Activated CD8-positive, alpha-beta memory T cell treated with anti-CD3 and anti-CD28 coated beads for 1 hour (primary cell): ENCODE measurements at places on chromosomes 2 and 18.

DNA sequence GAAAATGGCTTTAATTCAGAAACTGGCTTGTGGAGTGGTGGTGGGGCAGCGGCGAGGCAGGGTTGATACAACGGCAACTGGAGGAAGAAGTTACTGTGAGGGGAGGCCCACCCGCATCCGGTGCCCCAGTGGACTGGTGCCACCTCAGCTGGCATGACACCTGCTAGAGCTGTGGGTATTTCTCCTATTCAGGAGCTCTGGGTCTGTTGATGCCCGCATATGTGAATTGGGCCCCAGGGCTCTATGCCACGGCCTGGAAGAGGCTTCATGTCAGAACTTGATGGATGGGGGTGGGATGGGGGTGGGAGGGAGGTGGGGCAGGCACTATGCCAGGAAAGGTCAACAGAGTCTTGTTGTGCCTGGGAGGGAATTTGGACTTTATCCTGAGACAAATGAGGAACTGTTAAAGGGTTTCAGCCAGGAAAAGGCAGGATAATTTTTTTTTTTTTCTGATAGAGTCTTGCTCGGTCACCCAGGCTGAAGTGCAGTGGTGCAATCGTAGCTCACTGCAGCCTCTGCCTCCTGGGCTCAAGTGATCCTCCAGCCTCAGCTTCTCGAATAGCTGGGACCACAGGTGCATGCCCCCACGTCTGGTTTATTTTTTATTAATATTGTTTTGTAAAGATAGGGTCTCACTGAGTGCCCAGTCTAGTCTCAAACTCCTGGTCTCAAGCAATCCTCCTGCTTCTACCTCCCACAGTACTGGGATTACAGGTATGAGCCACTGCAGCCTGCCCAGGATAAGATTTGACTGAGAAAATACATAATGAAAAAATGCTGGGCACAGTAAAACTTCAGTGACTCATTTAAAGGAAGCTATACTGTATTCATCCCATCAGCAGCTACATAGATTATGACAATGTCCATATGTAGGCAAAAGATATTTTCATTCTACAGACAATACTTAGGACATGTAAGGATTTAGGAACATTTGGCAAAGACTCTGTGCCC lies 52.6 kb downstream of the SH2D6 start:
- no peak for DNase-seq

DNA sequence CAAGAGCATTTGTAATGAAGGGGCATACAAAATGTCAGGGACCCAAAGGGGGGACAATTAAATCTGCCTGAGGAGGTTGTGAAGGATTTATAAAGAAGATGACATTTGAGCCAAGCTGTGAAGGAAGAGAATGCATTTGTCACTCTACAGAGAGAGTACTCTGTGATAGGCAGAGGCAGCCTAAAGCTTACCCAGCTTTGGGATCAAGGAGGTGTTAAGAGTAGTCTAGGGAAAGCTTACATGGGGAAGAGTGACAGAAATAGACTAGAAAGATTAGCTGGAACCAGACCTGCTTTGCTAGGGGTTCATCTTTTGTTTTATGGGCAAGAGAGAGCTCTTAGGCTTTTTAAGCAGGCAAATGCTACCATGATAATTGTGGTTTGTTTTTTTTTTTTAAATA lies 169.1 kb upstream of the CYP26B1 start:
- DNase-seq: no peak

DNA sequence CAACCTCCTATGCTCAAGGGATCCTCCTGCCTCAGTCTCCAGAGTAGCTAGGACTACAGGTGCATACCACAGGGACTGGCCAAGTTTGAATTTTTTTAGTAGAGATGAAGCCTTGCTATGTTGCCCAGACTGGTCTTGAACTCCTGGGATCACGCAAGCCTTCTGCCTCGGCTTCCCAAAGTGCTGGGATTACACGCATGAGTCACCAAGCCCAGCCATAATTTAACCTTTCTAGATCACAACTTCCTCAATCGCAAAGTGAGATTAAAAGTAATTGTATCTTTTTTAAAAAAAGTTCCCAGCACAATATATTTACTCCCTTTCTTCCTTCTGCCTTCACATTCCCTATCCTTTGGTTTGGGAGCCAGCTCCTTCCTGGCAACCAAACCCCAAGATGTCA lies 5.8 kb upstream of the PPP1CB start:
- DNase-seq: no peak

- no peak for DNase-seq
Observed at GRCh38 chr2:203802342-203803052, 65.1 kb upstream of the CTLA4 start.

DNA sequence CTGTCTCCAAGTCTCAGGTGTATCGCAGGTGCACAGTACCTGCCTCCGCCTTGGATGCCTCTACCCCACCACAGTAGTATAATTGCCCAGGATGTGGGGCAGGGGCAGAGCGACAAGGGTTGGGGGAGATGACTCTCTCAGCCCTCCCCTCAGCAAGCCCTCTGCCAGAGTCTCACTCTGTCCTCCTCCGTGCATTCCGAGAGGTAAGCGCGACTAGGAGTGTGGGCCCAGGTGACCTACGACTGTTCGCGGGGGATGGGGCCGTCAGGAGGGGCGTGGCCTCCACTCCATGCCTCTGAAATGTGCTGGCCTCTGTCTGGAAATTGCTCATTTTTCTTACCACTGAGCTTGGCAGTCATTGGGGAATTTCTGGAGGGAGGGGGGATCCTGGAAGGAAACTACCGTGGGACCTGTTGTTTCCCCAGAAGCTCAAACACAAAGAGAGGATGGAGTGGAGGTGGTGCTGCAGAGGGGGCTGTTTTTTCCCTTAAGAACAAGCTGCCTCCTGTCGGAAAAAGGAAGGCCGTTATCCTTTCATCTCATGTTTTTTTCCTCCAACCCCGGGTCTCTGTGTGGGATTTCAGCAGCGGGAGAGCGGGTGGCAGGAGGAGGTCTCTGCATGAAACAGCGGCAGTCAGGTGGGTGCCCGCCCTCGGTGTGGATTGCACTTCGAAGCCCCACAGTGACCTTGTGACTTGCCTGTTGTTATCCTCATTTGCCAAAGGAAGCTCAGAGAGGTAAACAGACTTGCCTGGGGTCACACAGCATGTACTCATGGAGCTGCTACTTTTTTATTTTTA lies 13.0 kb upstream of the RALB start:
- no peak for DNase-seq

DNA sequence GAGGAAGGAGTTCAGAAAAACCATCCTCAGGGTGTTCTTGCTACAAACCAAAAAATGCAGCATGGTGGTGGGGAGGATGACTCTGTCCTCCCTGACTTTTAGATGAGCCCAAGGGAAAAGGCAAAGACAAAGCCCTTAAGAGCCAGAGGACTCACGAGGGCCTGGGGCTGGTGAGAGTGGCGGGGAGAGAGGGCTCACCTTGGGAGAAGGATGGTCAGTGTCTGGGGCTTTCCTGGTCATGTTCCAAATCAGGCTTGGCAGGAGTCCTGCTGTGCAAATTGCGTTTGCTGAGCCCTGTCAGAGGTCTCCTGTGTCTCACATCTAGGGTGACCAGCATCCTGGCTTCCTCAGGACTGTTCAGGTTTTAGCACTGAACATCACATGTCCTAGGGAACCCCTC lies 4.7 kb downstream of the UGT1A1 start:
- DNase-seq: no peak
